ENCODE measurements at places on chromosomes 5 and 9.

- no peak for DNase-seq
Measured at GRCh38 chr9:93820667-93821306, 134.4 kb downstream of the BARX1 start.

- no peak for DNase-seq
Measured at GRCh38 chr5:174185506-174185905, 140.0 kb downstream of the NSG2 start.

- no peak for DNase-seq
Measured at GRCh38 chr5:80631278-80632259, 22.9 kb upstream of the MSH3 start.

DNA sequence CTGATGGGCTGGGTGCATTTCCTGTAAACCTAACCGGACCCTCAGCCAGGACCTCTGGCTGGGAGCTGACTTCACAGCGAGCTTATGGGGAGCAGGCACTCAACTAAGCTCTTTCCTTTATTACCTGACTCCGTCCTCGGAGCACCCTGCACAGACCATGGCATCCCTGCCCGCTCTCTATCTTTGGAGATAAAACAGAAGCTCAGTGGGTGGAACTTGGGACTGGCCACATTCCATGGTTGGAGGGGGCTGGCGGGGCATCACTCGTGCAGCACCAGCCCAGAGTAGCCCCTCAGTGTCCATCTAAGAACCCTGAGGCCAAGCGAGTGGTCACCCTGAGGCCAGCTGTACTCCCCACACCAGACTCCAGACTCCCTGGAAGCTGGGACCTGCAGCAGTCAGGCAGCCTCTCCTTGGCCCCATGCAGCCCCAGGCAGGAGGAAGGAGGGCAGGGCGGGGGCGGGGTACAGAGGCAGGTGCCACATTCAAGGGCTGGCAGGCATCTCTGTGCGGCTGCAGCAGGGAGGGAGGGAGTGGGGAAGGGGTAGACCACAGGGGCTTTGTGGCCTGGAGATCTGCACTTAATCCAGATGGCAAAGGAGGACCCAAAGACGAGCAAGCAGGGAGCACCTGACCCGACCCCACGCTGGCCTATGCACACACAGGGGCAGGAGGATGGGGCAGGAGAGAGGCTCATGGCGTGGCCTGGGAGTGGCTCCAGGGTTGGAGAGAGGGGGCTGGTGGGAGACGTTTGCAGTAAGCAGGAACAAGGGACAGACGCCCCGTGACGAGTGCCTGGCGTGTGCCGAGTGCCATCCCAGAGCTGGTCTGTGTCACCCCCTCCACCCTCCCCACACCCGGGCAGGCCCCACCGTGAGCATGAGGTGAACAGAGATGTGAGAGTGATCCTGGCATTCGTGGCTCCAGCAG, 26.1 kb downstream of the GLT6D1 start:
- DNase-seq: no peak
